ENCODE measurements at places on chromosomes 1 and 21.

DNA sequence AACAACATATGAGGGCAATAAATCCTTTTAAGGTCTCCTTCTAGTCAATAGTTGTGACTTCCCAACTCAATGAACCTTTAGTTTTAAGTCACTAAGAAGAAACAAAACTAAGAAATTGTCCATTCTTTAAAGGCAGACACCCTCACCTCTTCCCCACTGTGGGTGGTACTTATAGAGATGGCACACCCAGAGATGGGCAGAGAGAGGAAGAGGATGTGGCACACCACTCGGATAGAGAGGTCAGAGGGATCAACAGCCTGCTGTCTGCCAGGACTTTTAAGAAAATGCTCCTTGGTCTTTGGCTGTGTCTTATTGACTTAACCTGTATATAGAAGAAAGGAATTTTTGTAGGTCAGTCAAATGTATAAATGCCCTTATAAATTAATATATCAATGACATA, 45.1 kb downstream of the FASLG start:
- DNase-seq, result no peak

DNA sequence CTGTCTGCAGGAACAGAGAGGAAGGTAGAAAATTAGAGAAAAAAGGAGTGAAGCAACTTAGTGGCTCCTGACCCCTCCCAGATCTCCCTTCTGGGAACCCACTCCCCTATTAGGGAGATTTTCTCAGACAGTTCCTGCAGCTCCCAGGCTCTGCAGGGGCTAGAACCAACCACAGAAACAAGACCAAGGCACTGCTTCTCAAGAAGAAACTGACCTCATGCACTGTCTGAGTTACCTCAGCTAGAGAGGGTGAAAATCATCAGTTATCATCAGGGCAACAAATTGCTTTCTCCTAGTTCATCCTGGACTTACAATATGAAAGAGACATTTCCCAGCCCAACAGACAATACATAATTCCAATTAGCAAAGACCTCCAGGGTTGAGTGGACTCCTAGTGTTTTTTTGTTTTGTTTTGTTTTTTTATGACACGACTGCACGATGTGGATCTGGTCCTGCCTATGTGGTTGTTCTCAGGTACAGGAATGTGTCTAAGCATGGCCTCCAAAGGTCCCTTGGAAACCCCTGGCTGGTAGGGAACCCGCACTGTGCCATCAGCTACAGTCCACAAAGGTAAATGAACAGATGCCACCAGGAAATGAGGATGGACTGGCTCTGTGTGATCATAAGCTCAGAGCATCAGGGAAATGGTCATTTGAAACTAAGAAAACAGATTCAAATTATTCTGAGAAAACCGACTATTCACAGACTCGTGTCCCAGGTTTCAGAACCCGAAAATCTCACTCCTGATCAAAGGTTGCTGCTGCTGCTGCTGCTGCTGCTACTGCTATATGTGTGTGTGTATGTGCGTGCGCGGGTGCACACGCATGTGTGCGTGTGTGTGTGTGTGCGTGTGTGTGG, 65.3 kb downstream of the LAMC2 start:
- DNase-seq, result no peak

- no peak for DNase-seq
Measured at GRCh38 chr21:28444557-28444956, 548.1 kb downstream of the LTN1 start.

GRCh38 chr1:109370712-109371340, 26.9 kb downstream of the SORT1 start:
- DNase-seq, result no peak

- DNase-seq, result no peak
Measured at GRCh38 chr1:154446292-154446691, 41.1 kb downstream of the IL6R start.

GRCh38 chr1:200683298-200683697, 13.6 kb upstream of the DDX59 start:
- no peak for DNase-seq

- DNase-seq, result no peak
Measured at GRCh38 chr1:7606096-7606495, 165.0 kb upstream of the VAMP3 start.

DNA sequence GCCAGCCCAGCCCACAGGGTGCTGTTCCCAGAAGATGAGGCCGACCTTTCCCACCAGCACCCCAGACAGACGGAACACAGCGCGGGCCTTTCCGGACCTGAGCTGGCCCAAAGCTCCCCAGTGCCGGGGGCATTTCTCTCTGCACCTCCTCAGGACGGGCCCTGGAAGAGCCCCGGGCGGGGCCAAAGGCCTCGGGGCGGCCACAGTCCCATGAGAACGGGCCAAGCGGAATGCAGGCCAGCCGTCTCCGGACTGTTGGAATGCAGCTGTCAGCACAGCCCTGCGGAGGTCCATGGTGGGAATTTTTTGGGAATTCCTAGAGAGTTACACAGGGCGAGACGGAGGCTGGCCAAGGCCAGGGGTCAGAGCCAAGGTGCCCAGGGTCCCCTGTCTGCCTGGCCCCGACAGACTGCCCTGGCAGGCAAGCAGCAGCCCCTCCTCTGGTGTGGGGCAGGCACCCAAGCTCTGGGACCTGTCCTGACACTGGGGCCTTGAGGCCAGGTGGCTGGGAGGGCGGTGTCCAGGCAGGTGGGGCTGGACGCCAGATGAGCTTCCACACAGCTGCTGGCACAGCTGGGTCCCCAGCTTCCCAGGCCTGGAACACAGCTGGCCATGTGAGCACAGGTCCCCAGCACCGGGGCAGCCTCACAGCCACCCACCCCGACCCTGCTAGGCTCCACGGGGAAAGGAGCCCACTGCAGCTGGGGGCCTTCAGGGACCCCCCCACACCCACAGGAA, 63.0 kb downstream of the MEGF6 start:
- DNase-seq, result no peak

DNA sequence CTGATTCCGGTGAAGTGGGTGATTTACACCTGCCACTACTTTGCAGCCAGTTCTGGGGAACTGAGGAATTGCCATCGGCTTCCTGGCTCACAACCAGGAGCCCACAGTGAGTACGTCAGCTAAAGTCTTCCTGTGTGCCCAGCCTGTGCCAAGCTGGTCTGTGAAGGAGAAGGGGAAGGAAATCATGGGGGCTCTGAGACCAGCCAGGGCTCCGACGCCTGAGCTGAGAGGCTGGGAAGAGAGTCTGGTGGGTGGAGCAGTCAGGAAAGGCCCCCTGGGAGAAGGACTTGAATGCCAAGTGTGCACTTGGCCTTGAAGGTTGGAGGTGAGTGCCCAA, 1.2 kb downstream of the LURAP1 start:
- no peak for DNase-seq

DNA sequence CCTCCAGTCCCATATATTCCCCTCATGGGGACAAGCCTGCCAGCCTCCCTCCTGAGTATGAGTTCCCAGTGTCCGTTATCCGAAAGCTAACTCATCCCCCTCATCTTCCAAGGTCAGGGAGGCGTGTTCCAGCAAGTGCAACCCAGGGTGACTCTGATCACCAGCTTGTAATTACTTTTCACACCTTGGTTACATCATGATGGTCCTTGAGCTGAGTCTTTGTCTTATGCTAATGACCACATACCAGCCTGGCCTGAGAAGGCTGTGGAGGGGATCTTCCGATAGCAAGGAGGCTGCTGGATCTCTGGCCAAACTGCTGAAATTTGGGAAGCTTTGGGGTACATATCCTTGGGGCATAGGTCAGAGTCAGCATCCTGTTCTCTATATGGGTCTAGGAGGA, 99.6 kb downstream of the DDX20 start:
- no peak for DNase-seq

- DNase-seq, result no peak
Measured at GRCh38 chr1:61138921-61139774, 56.8 kb downstream of the NFIA start.

DNA sequence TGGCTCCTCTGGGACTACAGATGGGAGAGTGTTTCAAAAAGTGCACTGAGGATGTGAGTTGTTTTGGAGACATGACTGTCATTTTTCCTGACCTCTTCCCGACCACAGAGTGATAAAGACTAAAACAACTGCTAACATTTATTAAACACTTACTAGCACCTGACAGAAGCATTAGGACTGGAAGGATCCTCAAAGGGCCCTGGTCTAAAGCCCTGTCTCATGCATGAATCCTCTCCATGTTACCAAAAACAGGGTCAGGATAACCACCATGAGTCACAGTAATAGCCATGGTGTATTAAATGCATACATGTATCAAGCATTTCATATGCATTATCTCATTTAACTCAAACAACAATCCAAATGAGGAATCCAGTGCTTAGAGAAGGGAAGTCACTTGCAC, 11.5 kb downstream of the CYB5RL start:
- DNase-seq, result no peak

GRCh38 chr1:233664253-233664652, 50.3 kb downstream of the KCNK1 start:
- DNase-seq, result no peak

GRCh38 chr1:66685265-66685664, 67.0 kb upstream of the DYNLT5 start:
- no peak for DNase-seq

DNA sequence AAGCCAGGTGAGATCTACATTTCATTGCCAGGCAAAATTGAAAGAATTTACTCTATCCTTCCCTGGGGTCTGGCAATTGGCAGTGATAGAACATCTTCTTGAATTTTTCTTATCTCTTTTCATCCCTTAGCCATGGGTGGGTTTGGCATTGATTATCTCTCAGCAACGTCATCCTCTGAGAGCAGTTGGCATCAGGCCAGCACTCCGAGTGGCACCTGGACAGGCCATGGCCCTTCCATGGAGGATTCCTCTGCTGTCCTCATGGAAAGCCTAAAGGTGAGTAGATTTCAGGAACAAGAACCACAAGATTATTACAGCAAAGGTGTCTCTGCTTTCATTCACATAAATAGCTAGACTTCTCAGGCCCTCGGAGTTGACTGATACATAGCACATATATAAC, 39.3 kb downstream of the NCF2 start:
- DNase-seq, result no peak

DNA sequence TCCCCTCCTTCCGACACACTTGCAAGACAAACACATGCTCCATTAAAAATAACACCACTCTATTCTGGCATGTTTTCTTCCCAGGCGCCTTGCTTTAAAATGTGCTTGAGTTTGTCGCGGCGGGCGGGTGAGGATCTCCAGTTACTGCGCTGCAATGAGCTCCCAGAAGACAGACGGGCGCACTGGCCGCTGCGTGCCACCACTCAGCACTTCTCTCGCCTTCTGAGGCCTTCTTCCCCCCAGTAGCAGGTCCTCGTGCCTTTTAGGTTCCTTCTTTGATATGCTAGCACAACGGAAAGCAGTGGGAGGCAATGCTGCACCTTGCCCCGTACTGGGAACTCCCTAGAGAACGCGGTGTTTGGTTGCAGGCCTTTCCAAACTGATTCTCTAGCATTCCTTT, 279.5 kb upstream of the NR5A2 start:
- DNase-seq, result peak; percentile 30

GRCh38 chr1:200406161-200406797, 3.6 kb downstream of the ZNF281 start:
- DNase-seq, result no peak

DNA sequence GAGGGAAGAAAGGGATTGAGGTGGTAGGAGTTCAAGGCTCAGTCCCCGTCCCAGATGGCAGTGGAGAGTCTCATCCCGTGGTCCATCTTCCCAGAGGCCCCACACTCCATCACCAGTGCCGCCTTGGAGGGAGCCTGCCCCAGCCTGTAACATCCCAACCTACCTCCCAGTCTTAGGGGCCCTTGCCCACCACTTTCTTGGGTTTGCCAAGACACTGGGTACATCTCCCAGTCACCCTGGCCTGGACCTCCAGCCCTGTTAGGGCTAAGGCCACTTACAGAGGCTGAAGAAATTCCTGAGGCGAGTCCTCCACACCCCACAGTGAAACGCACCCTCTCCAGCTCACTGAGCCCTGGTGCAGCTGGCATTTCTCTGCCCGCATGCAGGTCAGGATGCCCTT, 3.3 kb downstream of the TMEM200B start:
- no peak for DNase-seq

DNA sequence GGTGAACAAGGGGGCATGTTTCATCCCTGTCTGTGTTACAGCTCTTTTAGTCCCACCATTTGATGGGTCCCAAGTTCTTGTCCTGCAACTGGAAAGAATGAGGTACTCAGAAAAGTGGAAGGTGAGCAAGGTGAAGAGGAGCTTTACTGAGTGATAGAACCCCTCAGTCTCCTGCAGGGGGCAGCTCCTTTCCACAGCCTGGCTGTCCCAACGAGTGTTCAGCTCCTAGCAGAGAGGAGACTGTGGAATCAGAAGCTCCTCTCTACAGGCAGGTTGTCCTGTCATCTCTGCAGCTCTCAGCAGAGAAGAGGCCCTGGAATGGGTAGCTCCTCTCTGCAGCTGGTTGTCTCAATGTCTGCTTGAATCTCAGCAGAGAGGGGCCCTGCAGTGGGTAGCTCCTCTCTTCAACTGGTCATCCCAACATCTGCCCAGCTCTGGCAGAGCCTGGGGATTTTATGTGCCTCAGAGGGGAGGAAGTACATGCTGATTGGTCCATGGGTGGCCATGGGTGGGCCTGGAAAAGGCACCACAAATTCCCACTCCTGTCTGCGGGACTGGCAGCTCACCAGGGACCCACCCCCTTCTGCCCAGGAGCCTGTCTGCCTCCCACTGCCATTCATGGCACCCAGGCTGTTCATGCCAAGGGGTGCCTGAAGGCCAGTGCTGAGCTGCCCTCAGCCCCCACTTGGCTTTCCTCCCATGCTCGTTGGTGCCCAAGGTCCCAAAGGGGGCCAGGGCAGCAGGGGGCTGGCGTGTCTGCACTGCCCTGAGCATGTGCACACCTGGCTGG, 25.7 kb downstream of the LDLRAD1 start:
- DNase-seq, result no peak

DNA sequence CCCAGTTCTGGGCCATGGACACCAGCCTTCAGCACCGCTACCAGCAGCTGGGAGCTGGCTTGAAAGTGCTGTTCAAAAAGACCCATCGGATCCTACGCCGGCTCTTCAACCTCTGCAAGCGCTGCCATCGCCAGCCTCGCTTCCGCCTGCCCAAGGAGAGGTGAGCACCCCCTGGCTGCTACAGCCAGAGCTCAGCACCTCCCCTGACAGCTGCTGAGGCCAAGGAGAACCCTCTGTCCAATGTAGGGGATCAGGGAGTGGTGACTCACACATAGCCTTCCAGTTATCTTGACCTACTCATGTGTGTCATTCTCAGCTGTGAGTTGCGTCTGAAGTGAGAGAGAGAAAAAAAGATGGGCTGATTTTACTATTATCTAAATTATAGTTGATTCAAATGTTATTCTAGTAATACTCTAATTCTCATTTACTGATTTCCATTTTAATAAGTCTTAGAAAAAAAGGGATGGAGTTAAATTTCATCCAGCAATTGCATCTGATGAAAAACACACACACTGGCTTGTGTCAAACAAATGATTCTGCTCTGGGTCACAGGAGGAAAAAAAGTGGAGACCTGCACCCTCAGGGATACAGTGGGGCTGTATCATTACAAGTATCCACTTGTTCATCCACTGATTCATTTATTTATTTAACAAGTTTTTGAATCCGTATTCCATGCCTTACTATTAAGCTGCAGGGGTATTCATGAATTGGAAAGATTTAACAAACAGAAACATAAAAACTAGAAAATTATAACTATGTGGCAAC, 108.0 kb downstream of the BRINP2 start:
- DNase-seq, result no peak

GRCh38 chr1:81142099-81142826, 658.5 kb upstream of the ADGRL2 start:
- DNase-seq, result no peak

Data from left hindlimb (tissue), 1 donor.